LNCaP clone FGC (cell line): ENCODE measurements at places on chromosomes 6 and 20.

GRCh38 chr6:2873643-2874042, 29.5 kb downstream of the SERPINB9 start:
- DNase-seq = no peak

DNA sequence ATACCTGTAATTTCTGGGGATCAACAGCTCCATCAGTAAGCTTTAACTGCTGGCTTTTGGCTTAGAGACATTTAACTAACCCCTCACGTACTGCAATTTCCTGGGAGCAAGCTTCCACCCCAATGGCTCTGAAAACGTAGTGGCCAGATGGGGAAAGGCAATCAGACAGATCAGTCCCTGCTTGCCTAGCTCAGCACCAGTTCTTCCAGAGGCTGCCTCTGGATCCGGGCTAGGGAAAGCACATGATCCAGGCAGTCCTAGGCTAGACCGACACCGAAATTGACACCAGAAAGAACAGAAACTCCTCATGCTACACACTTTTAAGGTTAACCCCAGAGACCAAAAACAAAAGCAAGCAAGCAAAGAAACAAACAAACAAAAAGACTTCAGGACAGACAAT, 13.3 kb downstream of the PREP start:
- no peak for DNase-seq

- DNase-seq = no peak
Observed at GRCh38 chr20:50572938-50573777, 63.0 kb downstream of the PTPN1 start.

GRCh38 chr20:58833921-58834320, 16.8 kb downstream of the GNAS-AS1 start:
- DNase-seq = no peak

GRCh38 chr6:133705731-133706130, 183.2 kb upstream of the TCF21 start:
- no peak for DNase-seq

DNA sequence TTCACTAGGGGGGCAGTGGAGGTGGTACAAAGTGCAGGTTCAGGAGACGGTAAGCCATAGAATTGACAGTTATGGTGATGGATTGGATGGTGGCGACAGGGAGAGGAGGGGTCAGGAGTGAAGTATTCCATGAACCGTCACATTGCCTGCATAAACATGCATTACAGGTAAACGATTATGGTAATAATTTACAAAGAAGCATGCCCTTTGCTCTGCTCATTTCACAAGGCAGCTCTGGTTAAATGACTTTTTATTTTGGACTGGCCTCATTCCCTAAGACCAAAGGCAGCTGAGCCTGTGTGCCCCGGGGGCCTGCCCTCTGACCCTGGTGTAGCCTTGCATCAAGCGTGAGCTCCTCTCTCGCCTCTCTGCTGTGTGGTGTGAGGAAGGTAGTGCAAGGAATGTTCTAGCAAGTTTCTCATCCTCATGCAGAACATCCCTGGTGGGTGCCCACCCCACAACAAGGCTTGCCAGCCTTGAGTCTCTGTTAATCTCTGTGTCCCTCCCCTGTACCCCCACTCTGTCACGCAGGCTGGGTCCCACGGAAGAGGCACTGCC, 59.0 kb downstream of the PPP1R14C start:
- DNase-seq = no peak

- no peak for DNase-seq
Observed at GRCh38 chr6:137705160-137706082, 161.6 kb upstream of the TNFAIP3 start.

DNA sequence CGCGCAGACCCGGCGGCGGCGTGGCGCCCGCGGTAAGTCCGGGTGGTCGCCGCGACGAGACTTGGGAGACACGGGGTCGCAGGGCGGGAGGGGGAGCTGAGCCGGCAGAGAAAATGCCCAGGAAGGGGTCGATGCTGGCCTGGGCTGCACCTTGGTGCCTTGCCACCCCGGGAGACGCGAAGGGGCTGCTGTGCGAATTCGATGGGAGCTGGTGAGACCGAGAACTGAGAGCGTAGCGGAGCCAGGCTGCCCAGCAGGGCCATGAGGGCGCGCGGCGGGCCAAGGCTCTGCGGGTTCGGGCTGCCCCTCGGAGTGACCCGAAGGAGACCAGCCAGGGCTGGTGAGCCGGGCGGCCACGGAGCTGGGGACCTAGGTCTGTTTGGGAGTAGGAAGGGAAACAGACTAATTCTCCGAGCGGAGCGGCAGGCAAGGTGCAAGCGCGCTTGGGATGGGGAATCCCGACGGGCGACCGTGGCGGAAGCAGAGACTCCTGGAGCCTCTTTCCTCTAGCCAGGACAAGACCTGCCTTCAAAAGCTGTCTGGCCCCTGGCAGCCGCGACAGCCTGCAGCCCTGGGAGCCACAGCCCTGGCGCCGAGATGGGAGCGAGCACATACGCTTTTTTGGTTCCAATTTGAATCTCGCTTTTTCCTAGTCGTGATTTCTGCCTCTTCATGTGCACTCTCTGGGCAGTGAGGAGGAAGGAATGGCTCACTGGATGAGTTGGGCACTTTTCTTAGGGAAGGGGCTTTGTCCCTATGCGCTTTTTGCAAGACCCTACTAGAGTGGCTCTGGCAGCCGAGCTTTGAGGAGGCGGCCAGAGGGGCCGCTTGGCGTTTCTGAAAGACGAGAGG, 691 bp downstream of the SYNDIG1 start:
- no peak for DNase-seq

DNA sequence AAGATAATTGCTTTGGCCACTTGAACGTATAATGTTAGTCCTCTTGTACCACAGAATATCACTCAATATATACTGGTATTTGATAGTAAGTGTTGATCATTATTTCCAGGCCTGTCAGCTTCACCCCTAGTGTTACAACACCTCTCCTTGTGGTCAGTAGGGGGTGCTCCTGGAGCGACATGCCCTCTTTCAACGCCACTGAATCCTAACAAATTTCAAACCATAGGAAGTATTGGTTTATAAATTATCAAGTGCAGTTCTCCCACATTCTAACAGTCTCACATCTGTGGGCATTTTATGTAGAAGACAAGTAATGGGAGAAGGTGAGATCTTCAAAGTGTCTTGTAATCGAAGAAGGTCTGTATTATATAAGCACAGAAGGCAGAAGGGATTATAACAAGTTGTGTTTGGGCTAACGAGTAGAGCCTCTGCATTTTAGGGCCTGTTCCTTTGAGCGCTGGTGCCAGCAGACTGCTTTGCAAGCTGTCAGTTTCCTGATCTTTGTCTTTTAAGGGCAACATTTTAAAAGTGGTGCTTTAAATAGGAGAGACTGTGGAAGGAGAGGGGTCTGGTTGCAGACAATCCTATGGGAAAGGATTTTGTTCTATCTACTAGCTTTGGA, 57.1 kb upstream of the CEP162 start:
- no peak for DNase-seq

DNA sequence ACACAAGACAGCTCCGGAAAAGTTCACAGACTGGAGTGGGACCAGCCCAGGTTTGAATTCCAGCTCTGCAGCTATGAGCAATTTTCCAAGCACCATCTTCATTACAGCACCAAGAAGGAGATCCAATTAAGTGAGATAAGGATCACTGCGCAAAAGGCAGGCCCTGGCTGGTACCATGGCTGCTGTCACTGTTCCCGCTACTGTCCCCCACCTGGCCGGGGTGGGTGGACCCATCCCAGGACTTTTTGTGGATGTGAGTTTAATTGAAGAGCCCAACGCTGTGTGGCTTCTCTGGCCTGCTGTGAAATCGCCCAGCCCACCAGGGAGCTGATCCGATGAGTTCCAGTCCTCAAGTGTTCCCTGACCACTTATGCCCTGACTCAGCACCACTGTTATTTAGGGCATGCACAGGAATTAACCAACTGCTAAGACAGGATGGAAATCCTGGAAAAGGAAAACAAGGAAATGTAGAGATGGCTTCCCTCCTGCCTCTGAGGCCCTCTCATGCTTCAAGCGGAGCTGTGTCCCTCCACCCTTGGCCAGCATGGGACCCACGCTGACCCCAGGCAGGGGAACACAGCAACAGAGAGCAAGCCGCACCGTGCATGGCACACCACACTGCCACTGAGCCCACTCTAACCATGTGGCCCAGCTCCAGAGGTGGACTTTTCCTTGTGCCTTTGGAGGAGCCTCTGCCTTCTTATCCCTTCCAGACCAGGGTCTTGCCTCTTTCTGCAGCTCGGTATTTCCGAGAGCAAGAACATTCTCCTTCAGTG, 150.0 kb upstream of the CST7 start:
- DNase-seq = no peak

GRCh38 chr6:147722158-147722557, 213.7 kb downstream of the SAMD5 start:
- DNase-seq = no peak

DNA sequence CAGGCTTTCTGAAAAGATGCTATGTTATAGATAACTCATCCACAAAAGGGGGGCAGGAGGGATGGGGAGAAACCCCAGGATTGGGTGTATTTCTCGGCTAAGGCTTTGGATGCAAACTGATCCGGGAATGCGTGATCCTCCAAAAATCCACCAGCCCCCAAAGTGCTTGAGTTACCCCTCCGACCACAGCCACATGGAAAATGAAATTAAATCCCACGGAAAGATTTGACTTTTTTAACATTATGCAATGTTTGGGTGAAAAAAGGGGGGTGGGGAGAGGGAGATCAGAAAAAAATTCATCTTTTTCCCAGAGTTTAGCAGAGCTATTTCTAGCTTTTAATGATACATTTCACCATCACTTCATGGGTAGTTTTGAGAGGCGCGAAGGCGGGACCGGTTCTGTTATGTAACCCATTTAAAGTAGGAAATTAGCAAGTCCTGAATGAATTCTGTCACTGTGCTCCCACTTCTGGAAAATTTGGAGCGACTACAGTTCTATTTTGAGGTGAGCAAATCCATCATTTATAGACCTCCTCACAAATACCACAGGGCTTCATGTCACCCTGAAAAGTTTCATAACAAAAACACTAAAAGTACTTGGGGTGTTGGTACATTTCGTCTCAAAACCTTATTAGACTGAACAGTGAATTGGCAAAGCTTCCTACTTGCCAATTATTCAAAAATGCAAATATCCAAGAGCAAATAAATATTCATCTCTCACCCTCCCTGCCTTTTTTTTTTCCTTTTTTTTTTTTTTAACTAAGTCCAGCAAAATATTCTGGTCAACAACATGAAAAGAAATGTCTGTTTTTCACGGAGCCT, 51.9 kb upstream of the NFATC2 start:
- no peak for DNase-seq

- no peak for DNase-seq
Observed at GRCh38 chr6:46128476-46128875, 1.3 kb upstream of the ENPP4 start.

- DNase-seq = no peak
Observed at GRCh38 chr20:11917663-11918062, at the start of gene BTBD3. BTBD3 (plus strand) TSS chr20:11917893; CDS start chr20:11918276, 383 bp downstream.

DNA sequence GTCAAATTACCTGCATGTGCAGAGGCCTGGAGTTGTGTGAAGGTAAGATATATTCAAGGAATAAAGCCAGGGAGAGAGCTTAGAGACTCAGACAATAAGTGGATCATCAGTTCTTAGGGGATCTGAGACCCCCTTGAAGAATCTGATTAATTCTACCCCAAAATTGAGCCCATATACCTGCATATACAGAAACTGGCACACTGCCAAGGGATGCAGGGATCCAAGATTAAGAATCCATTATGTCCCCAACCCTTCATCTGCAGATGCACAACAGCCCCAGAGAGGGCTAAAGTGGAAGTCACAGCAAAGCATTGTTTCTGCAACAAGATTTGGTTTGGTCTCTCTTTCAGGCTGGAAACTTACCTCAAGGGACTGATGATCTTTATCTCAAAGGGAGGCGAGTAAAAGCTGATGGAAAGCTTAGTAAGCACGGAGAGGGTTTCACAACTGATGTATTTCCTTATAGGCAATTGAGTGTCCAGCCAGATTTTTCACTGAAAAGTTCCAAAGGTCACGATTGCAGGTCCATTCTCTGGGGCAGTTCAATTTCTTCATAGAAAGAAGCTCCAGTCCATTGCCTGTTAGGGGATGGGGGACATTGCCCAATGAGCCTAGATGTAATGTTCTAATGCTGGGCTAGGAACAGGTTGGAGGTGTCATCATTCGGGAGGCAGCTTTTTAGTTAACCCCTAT, 20.9 kb upstream of the STK35 start:
- no peak for DNase-seq

- DNase-seq = no peak
Observed at GRCh38 chr6:80325742-80326141, 219.3 kb downstream of the BCKDHB start.

DNA sequence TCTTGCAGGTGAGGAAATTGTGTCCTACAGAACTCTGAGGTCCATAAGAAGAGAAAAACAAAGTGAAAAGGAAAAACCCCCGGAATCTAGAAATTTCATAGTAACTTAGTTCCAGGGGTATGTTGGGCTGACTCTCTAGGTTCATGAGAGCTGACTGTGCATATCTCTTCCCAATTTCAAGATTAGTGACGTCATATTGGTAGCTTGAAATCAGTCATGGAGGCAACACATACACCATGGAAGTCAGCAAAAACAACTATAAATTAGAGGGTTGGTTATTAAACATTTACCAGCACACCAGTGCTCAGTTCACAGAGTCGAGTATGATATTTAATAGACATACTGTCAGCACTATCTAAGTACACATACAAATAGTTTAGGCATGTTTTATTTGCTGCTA, 49.8 kb downstream of the PHACTR1 start:
- no peak for DNase-seq

- DNase-seq = no peak
Observed at GRCh38 chr6:87944541-87944954, 103.1 kb upstream of the SPACA1 start.

- no peak for DNase-seq
Observed at GRCh38 chr6:149938571-149939355, 3.1 kb upstream of the ULBP2 start.

DNA sequence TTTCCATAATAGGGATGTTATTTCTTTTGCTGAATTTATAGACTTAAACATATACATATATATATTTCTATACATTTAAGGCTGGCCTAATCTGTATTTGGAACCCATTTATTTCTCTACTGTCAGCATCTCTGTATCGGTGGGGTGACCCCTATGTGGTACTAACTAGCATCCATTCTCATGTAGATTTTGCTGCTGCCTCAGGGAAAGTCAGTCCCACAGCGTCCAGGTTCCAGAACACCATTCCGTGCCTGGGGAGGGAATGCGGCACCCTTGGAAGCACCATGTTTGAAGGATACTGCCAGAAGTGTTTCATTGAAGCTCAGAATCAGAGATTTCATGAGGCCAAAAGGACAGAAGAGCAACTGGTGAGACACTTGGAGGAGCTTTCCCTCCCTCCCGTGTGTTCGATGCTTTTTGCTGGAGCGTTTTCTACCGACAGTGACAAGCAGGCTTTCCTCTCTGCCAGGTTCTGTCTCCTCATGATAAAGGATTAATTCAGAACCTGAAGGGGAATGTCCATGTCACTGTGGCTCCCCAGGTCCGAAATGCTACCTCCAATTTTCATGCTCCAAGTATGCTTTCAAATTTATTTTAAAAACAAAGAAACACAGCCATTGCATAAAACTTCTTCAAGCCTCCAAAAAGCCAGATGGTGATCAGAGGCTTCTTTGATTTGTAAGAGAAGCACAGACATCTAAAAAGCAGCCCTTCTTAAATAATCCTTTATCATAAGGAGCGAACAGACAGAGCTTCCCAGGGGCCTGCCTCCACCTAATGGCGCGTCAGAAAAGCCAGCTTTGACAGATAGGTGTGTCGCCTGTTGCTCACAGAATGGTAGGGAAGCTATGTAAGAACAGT, 13.1 kb downstream of the TNFAIP3 start:
- DNase-seq = no peak

- DNase-seq = no peak
Observed at GRCh38 chr6:33610067-33610466, 11.1 kb upstream of the ITPR3 start.

GRCh38 chr6:167711768-167712730, 114.7 kb upstream of the AFDN start:
- no peak for DNase-seq

GRCh38 chr6:102493485-102493884, 1100.0 kb downstream of the GRIK2 start:
- no peak for DNase-seq

- peak; percentile 21 for DNase-seq
Observed at GRCh38 chr20:31674895-31675827, 37.4 kb downstream of the COX4I2 start.
